ENCODE measurements at places on chromosomes 6 and 20.

GRCh38 chr6:159959976-159960384 is 8.9 kb upstream of the IGF2R start:
- H3K4me1 ChIP-seq, result no peaks in the 10 kb centered on the region
- peaks cover 36% of the 10 kb centered on the region for H3K27me3 ChIP-seq
- no peaks in the 10 kb centered on the region for H3K36me3 ChIP-seq
- DNase-seq, result no peak

DNA sequence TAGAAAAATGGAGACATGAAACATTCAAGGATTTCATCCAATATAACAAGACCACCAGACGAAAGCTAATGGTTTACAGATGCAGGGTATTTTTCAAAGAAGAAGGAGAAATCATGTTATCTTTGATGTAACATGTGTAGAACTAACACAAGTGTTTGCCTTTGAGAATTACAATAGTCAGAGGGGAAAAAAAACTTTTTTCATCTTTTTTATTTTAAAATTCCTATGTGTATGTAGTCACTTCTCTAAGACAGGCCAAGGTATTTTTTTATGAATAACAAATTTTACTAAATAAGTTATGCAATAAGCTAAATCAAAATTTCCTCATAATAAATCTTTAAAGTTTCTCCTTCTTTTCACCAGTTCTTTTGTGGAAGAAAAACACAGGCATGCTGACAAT is 161.4 kb downstream of the PDE7B start:
- H3K4me3 ChIP-seq, result no peak overlapping the region
- DNase-seq, result no peak
- no peak overlapping the region for H3K27ac ChIP-seq
- H3K27me3 ChIP-seq, result no peaks in the 10 kb centered on the region
- H3K36me3 ChIP-seq, result no peaks in the 10 kb centered on the region

- no peaks in the 10 kb centered on the region for H3K4me1 ChIP-seq
- H3K27ac ChIP-seq, result no peak overlapping the region
- no peak overlapping the region for H3K4me3 ChIP-seq
- no peaks in the 10 kb centered on the region for H3K36me3 ChIP-seq
- no peak for DNase-seq
Observed at GRCh38 chr6:161105408-161105807, 113.8 kb downstream of the MAP3K4 start.

- H3K4me3 ChIP-seq, result no peak overlapping the region
- no peaks in the 10 kb centered on the region for H3K36me3 ChIP-seq
Observed at GRCh38 chr6:125097186-125097585, 56.4 kb upstream of the TPD52L1 start.

Data from neural progenitor cell (in vitro differentiated cells).